AG10803 (cell line): ENCODE measurements at places on chromosomes 7 and 10.
A peak's percentile ranks its signal among the peaks of the same experiment; 100 is the strongest.

- no peak for DNase-seq
Measured at GRCh38 chr7:150823043-150823442, 22.5 kb downstream of the TMEM176A start.

GRCh38 chr10:13439313-13440184 lies 89.3 kb downstream of the BEND7 start:
- peak; percentile 5 for DNase-seq

DNA sequence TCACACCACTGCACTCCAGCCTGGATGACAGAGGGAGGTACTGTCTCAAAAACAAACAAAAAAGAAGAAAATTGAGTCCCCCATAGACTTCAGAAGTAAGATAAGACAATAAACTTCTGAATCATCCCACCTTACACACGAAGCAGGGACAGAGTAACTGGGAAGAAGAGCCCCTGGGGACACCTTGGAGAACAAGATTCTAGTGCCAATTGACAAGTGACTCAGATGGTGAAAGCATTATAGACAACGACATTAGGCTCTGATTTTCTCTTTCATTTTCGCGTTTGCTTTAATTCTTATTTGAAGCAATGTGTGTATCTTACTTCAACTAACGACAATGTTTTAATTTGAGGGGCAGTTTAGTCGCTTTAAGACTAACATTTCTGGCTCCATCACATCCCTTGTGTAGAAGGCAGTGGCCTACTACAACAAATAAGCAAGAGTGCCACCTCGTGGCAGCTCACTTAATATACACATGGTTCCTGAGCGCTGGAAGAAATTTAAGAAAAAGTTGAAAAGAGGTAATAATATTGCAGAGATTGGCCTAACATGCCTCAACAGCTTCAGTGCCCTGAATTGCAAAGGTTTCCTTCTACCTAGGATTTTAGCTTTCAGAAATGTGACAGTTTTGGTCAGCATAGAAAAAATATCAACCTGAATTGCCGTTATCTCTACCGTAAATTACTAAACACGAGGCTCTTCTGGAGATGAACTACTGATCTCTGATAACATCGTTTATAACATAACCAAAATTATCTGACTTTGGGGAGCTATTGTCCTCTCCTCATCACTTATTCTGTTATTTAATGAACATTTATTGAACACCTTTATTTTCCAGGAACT lies 36.7 kb downstream of the ASNS start:
- peak; percentile 65 for DNase-seq

DNA sequence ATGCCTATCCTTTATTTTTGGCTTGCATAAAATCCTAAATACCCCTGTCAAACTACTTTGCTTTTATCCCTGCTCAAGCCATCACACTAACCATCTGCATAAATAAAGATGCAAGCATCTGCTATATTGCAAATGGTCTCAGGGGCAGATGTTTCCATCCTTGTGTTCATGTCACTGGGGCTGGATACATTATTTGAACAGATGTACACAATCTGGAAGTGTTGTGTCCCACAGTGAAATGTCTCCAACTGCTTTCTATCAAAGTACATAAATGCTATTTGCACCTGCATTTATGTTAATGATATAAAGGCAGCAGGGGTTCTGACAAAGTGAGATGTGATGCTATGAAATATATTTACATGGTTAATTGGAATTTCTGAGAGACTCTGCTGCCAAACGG lies 163.1 kb downstream of the ZNF438 start:
- no peak for DNase-seq

DNA sequence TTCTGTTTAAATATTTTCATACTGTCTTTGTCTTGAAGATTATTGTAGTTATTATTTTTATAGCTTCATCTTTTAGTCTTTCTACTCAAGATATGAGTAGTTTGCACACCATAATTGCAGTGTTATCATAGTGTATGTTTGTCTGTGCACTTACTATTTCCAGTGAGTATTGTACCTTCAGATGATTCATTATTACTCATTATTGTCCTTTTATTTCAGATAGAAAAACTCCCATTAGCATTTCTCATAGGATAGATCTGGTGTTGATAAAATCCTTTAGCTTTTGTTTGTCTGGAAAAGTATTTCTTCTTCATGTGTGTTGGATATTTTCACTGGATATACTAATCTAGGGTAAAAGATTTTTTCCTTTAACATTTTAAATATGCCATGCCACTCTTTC lies 646.2 kb upstream of the GRM3 start:
- DNase-seq = no peak

- peak; percentile 17 for DNase-seq
Measured at GRCh38 chr7:55212838-55213237, 152.3 kb upstream of the LANCL2 start.

GRCh38 chr10:58473976-58474375 lies 38.7 kb upstream of the BICC1 start:
- no peak for DNase-seq

- peak; percentile 21 for DNase-seq
Measured at GRCh38 chr7:113698556-113699220, 220.1 kb downstream of the PPP1R3A start.

DNA sequence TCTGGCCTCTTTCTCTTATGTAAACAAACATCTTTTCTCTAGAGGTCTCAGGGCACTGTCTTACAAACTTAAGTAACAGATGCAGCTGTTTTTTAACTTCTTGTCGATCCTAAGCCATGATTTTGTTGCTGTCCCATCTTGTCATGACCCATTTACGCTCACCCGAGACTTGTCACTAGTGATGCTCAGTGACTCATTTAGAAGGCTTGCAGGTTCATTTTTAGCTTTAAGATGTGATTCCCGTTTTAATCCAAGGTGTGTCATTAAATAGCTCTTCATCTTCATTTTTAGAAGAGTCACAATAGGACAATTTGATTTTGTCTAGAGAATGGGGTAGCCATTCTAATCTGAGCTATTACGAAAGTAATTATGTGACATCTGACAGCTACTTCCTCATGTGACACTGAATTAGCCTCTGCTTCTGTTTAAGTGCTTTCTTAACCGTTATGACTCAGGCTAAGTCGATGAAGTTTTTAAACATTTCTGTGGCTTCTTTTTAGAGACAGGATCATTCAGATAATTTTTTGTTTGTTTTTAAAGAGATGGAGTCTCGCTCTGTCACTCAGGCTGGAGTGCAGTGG lies 42.7 kb downstream of the SPDYE5 start:
- DNase-seq = peak; percentile 72

DNA sequence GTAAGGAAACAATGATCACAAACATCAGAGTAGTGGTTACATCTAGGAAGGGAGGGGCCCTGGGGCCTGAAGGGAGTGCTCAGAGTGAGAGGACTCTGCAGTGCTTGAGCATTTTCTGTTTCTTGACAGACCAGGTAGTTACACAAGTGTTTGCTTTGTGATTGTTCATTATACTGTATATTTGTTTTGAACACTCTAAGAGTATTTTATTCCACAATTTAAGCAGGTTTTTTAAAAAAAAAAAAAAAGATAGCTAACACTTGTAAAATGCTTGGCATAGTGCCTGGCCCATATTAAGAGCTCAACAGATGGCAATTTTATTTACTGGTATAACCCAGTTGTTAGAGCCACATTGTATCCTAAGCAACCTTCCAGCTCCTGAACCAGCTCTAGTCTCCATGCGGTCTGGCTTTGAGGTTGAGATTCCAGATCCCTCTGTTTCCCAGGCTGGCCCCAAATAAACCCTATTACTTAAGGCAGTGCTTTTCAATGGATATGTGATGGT lies 20.1 kb upstream of the ATXN7L1 start:
- DNase-seq = peak; percentile 61

DNA sequence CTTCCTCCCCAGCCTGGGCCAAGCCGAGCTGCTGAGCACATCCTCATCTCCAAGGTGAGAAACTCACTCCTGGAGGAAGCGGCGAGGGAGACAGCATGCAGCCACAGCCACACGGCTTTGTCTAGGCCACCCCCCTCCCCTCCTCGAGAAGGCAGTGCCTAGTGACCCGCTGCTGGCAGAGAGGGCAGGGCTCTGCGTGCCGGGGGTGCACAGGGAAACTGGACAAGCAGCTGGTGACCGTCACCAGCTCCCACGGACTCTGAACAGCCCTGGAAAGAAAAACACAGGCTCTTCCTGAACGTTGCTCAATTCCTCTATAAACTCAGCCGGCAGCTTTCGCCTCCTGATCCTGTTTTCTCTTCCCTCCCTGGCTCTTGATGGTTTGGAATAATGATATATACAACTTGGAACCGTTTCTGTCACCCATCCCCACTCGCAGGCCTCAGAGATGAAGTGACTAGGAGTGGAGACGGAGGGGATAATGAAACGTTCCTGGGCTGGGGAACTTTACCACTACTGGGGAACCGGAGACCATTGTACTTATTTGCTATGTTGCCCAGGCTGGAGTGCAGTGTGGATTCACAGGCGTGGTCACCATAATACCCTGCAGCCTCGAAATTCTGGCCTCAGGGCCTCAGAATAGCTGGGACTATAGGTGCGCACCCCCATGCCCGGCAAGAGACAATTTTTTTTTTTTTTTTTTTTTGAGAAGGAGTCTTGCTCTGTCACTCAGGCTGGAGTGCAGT lies 19.3 kb downstream of the PAPOLB start:
- no peak for DNase-seq

GRCh38 chr10:5424751-5425150 lies 12.4 kb downstream of the NET1 start:
- no peak for DNase-seq

- no peak for DNase-seq
Measured at GRCh38 chr10:89309156-89310055, 7.6 kb downstream of the IFIT2 start.

GRCh38 chr10:111127081-111127848 lies 50.4 kb downstream of the ADRA2A start:
- DNase-seq = no peak

GRCh38 chr7:128406314-128407232 lies 3.2 kb downstream of the IMPDH1 start:
- DNase-seq = no peak

GRCh38 chr7:105028004-105028403 lies 14.0 kb downstream of the KMT2E start:
- no peak for DNase-seq

DNA sequence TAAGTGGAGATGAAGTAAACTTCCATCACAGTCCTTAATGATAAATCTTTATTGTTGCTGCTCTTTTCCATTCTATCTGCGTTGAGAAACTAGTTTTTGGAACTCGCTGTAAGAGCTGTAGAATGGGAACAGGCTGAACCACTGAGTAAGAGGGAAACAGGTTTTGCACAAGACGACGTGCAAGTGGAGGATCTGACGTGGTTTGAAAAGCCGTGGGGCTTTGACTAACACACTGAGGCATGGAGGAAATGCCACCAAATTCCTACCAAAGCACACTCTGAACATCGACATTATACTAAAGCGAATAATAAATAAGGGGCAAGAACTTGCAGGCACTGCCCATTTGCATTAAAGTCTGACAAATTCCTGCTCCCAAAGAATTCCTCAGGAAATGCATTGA lies 160.6 kb downstream of the KLF6 start:
- DNase-seq = peak; percentile 8

DNA sequence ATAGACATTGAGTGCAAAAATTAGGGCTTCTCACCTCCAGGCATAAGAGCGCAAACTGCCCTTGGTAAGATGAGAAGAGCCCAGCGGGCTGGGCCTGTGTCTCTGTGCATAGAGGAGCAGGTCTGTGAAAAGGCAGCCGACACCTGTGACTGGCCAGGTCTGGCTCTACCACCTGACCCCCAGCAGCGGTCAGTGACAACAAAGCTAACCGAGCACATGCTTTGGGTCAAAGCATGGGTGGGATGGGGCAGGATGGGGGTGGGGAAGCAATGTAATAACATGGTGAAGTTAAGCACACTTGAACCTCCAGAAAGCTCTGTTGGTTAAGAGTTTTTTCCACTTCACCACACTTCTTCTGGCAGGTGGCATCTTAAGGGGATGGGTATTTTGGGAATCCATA lies 29.3 kb downstream of the CYTH3 start:
- no peak for DNase-seq

DNA sequence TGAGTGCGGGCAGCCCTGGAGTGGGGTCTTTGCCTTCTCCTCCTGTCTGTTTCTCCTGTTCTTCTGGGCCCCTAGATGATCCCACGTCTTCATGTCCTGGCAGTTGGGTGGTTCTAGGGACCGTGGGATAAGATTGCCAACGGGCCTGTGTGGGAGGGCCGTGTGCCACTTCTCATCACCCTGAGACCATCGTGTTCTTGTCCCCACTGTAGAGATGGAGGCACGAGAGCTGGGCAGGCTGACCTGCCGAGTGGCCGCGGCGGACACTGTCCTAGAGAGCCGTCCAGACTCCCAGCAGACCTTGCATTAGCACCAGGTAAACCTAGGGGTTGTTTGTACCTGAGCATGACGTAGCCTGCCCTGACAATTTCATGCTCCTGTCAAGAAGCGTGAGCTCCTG lies 18.5 kb upstream of the UBE3C start:
- no peak for DNase-seq

- DNase-seq = no peak
Measured at GRCh38 chr7:135095450-135095849, 52.4 kb upstream of the TMEM140 start.

DNA sequence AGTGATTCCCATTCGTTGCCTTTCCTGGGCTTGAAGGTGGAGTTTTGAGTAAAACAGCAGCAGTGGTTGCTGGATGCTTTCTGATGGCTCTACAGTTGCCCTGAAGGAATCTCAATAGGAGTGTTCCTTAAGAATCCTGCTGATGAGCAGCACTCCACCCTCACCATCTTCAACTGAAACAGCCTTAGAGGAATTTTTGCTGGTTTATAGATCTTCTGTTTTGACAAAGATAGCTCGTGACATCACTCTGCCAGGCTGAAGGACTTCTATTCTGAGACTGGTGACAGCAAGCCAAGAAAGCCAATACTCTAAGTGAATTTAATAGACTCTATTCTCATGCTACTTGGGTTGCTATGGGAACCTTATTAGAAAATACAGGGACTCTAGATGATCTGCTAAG lies 1014.7 kb downstream of the NRG3 start:
- DNase-seq = no peak

GRCh38 chr10:86362586-86363183 lies 3.9 kb downstream of the GRID1 start:
- DNase-seq = no peak

GRCh38 chr7:154628556-154628955 lies 374.4 kb downstream of the PAXIP1 start:
- DNase-seq = no peak

DNA sequence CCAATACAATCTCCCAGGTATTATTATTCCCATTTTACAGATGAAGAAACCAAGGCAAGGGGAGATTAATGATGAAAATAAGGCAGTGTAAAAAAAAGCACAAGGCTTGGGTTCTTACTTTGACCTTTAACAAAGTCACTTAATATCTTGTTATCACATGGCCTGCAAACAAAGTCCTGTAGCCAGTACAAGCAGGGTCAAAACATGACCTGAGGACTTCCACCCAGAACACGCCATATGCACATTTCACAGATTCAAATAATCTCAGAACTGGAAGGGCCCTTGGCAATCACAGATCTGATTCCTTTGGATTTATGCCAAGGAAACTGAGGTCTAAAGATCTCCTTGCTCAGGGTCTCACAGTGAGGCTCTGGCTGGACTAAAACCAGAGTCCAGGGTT lies 162.1 kb downstream of the KCNMA1 start:
- DNase-seq = no peak

DNA sequence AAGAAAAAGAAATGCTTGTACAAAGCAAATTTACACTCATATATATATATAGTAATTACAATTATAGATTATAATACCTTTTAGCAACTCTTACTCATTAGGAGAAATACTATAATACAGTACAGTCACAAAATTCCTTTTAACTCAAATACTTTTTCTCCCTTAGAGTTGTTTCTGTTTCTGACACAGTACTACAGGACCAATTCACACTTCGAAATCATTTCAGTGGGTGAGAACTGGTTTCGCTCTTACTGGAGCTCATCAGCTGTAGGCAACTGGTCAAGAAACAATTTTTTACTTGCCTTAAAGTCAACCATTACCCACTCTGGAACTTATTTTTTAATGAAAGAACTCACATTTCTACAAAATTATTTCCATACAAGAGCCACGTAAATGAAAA lies 6.0 kb downstream of the CCDC186 start:
- no peak for DNase-seq
